CD4-positive, alpha-beta memory T cell (primary cell): ENCODE measurements at places on chromosomes 2 and 18. TPM values are rescaled to one million over a fixed set of nuclear protein-coding genes. Genes with fewer than 3 reads are reported as not detected.

GRCh38 chr2:195659114-195659513 lies 2.1 kb downstream of the SLC39A10 start:
- DNase-seq, result peak; percentile 74
- H3K4me1 ChIP-seq, result peaks cover 51% of the 10 kb centered on the region
- no peaks in the 10 kb centered on the region for H3K36me3 ChIP-seq
- H3K4me3 ChIP-seq, result peak overlapping the region; percentile 80

TTN gene
- total RNA-seq, result 8.1 TPM

SERPINB13 gene
- not detected for total RNA-seq

- no peaks in the 10 kb centered on the region for H3K4me1 ChIP-seq
- DNase-seq, result no peak
- H3K27ac ChIP-seq, result no peak overlapping the region
- H3K27me3 ChIP-seq, result no peaks in the 10 kb centered on the region
Observed at GRCh38 chr2:41966920-41967319, 80.9 kb upstream of the PKDCC start.

DNA sequence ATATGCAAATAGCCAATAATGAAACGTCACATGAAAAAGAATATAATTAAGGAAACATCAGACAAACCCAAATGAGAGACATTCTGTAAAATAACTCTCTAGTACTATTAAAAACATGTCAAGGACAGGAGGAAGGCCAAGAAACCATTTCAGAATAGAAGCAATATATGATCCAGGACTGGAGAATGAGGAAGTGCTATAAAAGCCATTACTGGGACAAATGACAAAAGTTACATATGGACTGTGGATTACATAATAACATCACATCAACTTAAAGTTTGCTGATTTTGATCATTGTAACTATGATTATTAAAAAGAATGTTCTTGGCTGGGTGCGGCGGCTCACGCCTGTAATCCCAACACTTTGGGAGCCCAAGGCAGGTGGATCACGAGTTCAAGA lies 81.3 kb downstream of the CRACDL start:
- H3K27me3 ChIP-seq, result peaks cover 19% of the 10 kb centered on the region
- DNase-seq, result no peak
- H3K27ac ChIP-seq, result no peak overlapping the region
- no peaks in the 10 kb centered on the region for H3K36me3 ChIP-seq
- H3K4me1 ChIP-seq, result no peaks in the 10 kb centered on the region

- peaks cover 15% of the 10 kb centered on the region for H3K27me3 ChIP-seq
- H3K36me3 ChIP-seq, result no peaks in the 10 kb centered on the region
- H3K27ac ChIP-seq, result no peak within 1 kb of the TSS
- H3K4me3 ChIP-seq, result no peak within 1 kb of the TSS
Observed at GRCh38 chr18:36297417-36298125, at the start of gene FHOD3. TSS of gene FHOD3 (plus strand) at chr18:36297713. CDS start at chr18:36297836, 123 bp downstream.

DNA sequence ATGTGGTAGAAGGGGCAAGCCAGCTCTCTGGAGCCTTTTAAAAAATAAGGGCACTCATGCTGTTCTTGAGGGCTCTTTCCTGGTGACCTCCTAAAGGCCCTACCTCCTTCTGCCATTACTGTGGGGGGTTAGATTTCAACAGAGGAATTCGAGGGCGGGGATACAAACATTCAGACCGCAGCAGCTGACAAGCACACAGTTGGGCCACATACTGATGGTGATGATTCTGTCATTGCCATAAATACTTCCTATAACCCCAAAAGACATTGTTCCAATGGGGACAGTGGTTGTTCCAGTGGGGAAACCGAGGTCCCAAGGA lies 67.0 kb downstream of the TSHZ1 start:
- DNase-seq, result no peak
- peaks cover 13% of the 10 kb centered on the region for H3K4me1 ChIP-seq
- H3K27me3 ChIP-seq, result no peaks in the 10 kb centered on the region

- no peaks in the 10 kb centered on the region for H3K36me3 ChIP-seq
- H3K4me3 ChIP-seq, result no peak overlapping the region
- H3K27ac ChIP-seq, result no peak overlapping the region
- no peaks in the 10 kb centered on the region for H3K4me1 ChIP-seq
Observed at GRCh38 chr2:36663851-36664695, 32.4 kb upstream of the VIT start.

DNA sequence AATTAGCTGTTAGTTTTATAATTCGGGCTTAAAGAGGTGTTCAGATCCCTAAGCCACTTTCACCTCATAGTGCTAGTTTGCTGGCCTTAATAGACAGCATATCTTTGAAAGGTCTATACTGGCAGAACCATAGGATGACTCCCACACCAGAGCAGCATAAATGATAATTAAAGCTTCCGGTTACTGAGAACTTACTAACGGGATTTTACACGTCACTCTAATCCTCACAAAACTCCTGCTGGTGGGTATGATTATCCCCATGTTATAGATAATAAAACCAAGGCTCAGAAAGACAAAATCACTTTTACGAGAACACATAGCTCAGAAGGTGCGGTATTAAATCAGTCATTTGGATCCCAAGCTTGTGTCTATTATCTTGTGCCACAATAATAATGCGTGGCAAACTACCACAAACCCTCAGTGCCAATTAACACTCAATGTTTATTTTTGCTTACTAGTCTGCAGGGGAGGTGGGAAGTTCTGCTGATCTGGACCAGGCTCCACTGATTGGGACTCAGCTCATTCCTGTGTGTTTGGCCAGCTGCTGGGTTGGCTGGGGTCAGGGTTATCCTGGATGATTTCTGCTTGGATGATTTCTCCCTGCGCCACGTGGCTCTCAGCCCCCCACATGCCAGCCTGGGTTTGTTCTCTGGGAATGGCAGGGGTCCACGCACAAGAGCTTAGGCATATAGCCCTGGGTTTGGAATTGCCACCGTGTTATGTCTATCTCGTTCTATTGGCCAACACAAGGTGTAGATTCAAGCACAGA lies 62.3 kb downstream of the TRIB2 start:
- no peaks in the 10 kb centered on the region for H3K27me3 ChIP-seq
- no peak overlapping the region for H3K27ac ChIP-seq
- no peaks in the 10 kb centered on the region for H3K4me1 ChIP-seq
- no peak for DNase-seq
- no peaks in the 10 kb centered on the region for H3K36me3 ChIP-seq

HAAO gene
- 0.44 TPM for total RNA-seq

DNA sequence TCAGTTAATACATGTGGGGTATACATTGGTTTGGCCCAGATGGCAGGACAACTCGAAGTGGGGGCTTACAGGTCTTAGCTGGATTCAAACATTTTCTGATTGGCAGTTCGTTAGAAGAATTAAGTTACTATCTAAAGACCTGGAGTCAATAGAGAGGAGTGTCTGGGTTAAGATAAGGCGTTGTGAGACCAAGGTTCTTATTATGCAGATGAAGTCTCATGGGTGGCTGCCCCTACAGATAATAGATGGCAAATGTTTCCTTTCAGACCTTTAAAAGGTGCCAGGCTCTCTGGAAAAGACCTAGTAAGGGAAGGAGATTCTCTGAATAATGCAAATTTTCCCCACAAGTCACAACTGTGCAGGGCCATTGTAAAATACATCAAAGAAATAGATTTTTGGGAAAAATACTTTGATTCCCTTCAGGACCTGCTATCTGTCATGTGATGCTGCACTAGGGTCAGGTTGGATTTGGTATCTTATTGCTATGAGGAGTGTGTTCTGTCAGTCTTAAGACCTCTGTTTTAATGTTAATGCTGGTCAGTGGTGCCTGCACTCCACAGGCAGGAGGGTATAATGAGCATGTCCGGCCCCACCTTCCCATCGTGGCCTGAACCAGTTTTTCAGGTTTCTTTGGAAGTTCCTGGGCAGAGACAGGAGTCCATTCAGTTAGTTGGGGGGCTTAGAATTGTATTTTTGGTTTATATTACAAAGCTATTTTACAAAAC lies 14.3 kb upstream of the MC5R start:
- H3K36me3 ChIP-seq, result no peaks in the 10 kb centered on the region
- H3K27me3 ChIP-seq, result no peaks in the 10 kb centered on the region
- DNase-seq, result no peak
- H3K4me3 ChIP-seq, result no peak overlapping the region
- H3K4me1 ChIP-seq, result no peaks in the 10 kb centered on the region

LINC00305 gene
- not detected for total RNA-seq

DPP10 gene
- total RNA-seq, result not detected

- DNase-seq, result no peak
- no peaks in the 10 kb centered on the region for H3K36me3 ChIP-seq
- H3K4me3 ChIP-seq, result no peak overlapping the region
Observed at GRCh38 chr2:159960414-159960813, 102.0 kb downstream of the PLA2R1 start.

- no peaks in the 10 kb centered on the region for H3K27me3 ChIP-seq
- H3K36me3 ChIP-seq, result no peaks in the 10 kb centered on the region
- no peak overlapping the region for H3K27ac ChIP-seq
- no peaks in the 10 kb centered on the region for H3K4me1 ChIP-seq
Observed at GRCh38 chr2:57809230-57809629, 237.4 kb upstream of the VRK2 start.

DNA sequence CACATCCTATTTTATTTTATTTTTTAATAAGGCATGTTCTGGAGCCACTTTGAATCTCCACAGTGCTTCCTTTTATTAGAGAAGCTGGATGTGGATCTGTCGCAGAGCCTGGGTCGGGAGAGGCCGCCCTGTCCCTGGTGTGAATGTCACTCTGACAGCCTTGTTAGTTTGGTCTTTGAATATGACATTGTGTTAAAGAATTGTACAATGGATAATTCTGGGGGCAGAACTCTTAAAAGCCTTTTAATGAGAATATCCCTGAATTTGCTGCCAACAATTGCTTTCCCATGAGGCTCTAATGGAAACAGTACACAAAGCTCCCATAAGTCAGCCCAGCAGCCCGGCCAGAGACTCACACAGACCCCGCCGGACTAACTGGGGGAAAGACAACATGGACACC lies 82.4 kb downstream of the MTCL1 start:
- H3K27me3 ChIP-seq, result no peaks in the 10 kb centered on the region
- no peaks in the 10 kb centered on the region for H3K36me3 ChIP-seq
- no peak overlapping the region for H3K4me3 ChIP-seq
- DNase-seq, result no peak
- no peak overlapping the region for H3K27ac ChIP-seq

- no peaks in the 10 kb centered on the region for H3K36me3 ChIP-seq
- DNase-seq, result no peak
- H3K4me3 ChIP-seq, result no peak overlapping the region
Observed at GRCh38 chr2:197274349-197274748, 36.2 kb downstream of the ANKRD44 start.

- peaks cover 51% of the 10 kb centered on the region for H3K4me1 ChIP-seq
- H3K36me3 ChIP-seq, result no peaks in the 10 kb centered on the region
- no peak overlapping the region for H3K27ac ChIP-seq
- no peak overlapping the region for H3K4me3 ChIP-seq
Observed at GRCh38 chr2:97967931-97968627, 27.7 kb downstream of the TMEM131 start.

DNA sequence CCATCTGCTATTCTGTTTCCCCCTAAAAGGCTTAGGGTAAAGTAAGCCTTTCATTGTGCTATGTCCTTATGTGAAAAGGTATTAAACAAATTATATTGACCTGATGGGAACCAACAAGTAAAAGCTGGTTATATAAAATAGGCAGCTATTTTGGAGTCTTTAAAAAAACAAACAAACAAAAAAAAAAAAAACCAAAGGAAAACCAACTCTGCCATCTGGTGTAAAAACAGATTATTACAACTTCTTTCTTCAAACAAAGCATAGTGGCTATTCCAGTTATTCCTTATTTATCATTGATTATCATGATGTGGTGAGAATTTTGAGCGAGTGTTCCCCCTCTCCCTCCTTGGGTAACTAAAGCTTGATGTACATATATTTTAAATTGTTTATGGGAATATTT lies 122.3 kb upstream of the FHL2 start:
- no peak for DNase-seq
- H3K4me1 ChIP-seq, result no peaks in the 10 kb centered on the region
- no peaks in the 10 kb centered on the region for H3K36me3 ChIP-seq
- no peak overlapping the region for H3K4me3 ChIP-seq
- H3K27ac ChIP-seq, result no peak overlapping the region

GRCh38 chr2:207914716-207915115 lies 110.6 kb downstream of the PLEKHM3 start:
- no peak for DNase-seq
- no peaks in the 10 kb centered on the region for H3K4me1 ChIP-seq
- no peaks in the 10 kb centered on the region for H3K36me3 ChIP-seq
- no peaks in the 10 kb centered on the region for H3K27me3 ChIP-seq
- H3K4me3 ChIP-seq, result no peak overlapping the region

DNA sequence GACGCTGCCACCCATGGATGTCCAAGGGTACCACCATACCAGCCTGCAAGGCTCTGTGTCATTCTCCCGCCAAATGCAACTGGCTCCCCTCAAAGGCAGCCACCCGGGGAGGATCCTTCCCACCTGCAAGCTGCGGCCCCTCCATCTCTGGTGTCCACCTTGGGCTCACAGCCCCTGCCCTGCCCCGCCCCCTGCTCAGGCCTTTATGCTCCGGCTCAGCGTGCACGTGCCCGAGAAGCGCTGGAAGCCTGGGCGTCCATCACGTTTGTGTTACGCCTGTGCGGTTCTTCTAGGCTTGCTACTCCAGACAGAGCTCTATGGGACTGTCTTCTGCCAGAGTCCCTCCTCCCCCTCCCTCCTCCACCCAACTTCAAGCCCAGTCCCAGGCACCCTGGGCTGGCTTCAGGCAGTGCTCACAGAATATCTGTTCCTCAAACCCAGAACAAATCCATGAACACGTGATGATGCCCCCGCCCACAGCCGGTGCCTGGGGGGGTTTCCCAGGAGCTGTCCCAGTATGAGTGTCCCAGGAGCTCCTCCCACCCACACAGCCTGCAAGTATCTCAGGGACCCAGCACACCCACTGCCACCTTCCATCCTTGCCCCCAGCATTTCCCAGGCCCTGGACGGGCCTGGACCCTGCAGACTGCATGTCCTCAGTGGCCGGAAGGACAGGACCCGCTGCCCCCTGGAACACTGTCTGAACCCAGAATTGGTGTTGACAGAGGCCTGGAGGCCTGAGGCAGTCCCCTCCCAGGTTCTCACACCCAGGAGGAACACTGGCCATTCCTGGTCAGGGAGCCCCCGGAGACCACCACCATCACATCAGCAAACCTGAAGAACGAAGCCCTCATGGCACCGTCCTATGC lies 30.3 kb downstream of the KIF1A start:
- no peaks in the 10 kb centered on the region for H3K27me3 ChIP-seq
- no peak overlapping the region for H3K27ac ChIP-seq
- H3K4me3 ChIP-seq, result no peak overlapping the region
- H3K4me1 ChIP-seq, result no peaks in the 10 kb centered on the region

GRCh38 chr2:229691631-229692030 lies 22.7 kb downstream of the DNER start:
- H3K4me3 ChIP-seq, result no peak overlapping the region
- H3K36me3 ChIP-seq, result no peaks in the 10 kb centered on the region
- DNase-seq, result no peak
- peaks cover 5% of the 10 kb centered on the region for H3K27me3 ChIP-seq
- no peak overlapping the region for H3K27ac ChIP-seq

EFHD1 gene
- 1.5 TPM for total RNA-seq

DNA sequence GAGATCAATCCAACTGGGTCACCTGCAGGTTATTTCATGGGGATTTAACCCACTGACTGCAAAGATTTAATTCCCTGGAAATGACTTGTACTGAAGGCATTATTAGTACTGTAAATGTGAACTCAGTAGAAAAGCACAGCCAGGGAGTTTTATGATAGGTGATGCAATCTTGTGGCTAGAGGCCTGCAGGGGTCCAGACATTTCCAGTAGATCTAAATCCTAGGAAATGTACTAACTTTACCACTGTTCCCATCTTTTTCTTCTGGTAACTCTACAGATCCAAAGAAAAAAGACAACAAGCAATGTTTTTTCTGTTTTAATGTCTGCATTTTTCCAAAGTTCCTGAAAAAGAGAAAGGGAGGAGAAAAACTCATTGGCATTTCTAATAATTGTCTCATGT lies 500.1 kb downstream of the ARHGAP15 start:
- H3K4me1 ChIP-seq, result no peaks in the 10 kb centered on the region
- peaks cover 28% of the 10 kb centered on the region for H3K36me3 ChIP-seq
- H3K4me3 ChIP-seq, result no peak overlapping the region
